Stimulated activated CD8-positive, alpha-beta memory T cell treated with anti-CD3 and anti-CD28 coated beads, Interleukin-4, amount 100 ng/mL, for 1 hour (primary cell): ENCODE measurements at places on chromosomes 7 and 10.

DNA sequence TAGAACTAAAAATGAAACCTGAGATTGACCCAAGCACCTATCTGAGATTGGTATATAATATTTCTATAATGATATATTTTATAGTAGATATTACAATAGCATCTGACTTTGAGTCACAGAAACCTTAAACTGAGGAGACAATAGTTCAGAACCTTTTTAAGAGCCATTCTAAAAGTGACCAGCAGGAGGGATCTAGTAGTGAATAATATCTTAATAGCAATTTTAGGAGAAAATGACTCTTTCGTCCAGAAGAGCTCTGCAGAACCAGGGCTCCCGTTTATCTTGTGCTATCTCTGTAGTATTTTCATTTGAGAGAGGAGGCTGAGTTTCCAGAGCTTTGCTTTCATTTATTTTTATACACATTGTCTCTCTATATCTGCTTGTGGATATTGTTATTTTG, 68.1 kb downstream of the PODXL start:
- DNase-seq: no peak

DNA sequence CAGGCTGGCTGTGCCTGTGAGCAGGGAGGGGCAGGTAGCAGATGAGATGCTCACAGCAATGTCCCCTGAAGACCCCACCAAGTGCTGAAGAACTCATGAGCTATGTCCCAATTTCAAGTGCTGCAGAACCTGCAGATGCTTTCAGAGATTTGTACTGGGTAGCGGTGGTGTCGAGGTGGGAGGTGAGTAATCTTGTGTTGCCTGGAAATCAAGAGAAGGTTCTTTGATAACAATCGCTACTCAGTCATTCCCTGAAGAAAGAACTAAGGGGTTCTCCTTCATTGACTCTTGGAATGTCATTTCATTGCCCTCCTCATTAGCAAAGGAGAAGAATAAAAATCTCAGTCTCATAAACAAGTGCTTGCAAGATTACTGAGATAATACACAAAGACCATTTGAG, 246.4 kb downstream of the EMX2 start:
- no peak for DNase-seq

- DNase-seq: peak; percentile 3
Observed at GRCh38 chr7:8442814-8443304, 9.4 kb downstream of the NXPH1 start.

DNA sequence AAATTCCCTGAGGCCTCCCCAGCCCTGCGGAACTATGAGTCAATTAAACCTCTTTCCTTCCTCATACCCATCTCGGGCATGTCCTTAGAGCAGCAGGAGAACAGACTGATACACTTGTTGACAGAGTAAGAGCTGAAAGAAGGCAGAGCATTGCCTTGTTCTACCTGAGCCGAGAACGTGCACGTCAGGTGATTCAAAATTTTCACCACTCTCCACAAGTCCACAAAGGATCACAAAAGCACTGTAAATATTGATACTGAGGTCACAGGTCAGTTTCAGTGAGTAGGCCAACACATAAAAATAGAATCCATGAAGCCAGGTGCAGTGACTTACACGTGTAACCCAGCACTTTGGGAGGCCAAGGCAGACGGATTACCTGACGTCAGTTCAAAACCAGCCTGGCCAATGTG, 27.8 kb downstream of the DCLRE1C start:
- no peak for DNase-seq

GRCh38 chr10:8049045-8049864, 5.2 kb upstream of the GATA3 start:
- no peak for DNase-seq

DNA sequence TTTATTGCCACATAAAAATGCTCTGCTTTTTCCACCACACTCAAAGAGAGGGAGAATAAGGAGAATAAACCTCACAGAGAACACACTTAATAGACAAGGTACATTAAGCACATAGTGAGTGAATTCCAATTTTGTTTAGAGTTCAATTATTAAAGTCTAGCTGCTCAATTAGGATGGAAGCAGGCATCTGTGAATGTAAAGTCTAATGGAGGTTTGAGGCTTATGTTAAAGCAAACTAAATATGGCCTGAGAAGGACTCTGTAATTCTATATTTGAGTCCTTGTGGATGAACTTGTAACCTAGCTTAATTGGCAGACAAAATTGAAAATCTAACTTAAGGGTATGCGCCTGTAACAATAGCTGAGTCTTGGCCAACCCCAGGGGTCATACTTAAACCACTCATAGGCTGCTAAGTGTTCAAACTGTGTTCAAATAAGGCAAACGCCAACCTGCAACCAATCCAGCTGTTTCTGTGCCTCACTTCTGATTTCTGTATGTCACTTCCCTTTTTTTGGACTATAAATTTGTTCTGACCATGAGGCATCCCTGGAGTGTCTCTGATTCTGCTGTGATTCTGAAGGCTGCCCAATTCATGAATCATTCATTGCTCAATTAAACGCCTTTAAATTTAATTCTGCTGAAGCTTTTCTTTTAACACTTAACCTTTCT, 31.3 kb upstream of the NME8 start:
- DNase-seq: no peak

DNA sequence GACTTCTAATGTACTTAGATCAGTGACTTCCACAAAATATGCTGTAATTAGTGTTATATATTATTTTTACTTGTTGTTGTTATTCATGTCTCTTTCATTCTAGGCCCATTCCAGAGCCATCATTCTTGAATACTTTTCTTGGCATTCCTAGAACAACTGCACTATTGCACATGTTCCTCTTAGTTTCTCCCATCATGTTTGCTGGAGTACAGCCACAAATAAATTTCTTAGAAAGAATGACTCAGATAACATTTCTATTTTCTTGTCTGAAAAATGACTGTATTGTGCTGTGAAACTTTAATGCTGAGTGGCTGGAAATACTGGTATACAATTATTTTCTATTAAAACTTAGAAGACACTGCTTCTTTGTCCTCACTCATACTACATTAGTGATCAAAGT, 651.0 kb upstream of the STEAP1 start:
- DNase-seq: no peak

GRCh38 chr7:122132341-122132740, 11.7 kb downstream of the AASS start:
- no peak for DNase-seq

GRCh38 chr7:116776610-116777289, 85.6 kb upstream of the CAPZA2 start:
- DNase-seq: no peak

- DNase-seq: no peak
Observed at GRCh38 chr7:17391366-17391765, 92.9 kb downstream of the AHR start.

GRCh38 chr10:91545384-91545783, 87.5 kb downstream of the PPP1R3C start:
- DNase-seq: no peak

GRCh38 chr10:45592432-45592831, 80.1 kb downstream of the ZFAND4 start:
- no peak for DNase-seq

- DNase-seq: no peak
Observed at GRCh38 chr7:133082390-133082766, 488 bp upstream of the CHCHD3 start.
